ENCODE measurements at places on chromosomes 5 and 9.

DNA sequence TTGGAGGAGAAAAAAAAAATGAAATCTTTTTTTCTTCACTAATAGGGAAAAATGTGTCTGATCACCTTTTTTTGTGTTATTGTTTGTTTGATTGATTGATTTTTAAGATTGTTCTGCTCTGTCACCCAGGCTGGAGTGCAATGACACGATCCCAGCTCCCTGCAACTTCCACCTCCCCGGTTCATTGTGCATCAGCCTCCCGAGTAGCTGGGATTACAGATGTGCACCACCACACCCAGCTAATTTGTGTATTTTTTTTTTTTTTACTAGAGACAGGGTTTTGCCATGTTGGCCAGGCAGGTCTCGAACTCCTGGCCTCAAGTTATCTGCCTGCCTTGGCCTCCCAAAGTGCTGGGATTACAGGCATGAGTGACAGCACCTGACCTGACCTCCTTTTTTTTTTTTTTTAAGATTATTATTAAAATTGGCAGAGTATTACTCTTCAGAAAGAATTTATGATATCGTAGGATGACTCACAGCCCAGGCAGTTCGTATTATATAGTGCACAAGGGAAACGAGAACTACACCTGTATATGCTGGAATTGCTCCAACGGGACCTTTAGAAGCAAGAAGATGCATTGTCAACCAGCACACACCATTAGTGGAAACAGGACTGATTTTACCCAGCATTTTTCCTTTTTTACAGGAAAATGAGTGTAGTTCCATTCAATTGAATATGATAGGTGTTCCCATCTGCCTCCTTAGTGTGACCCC, 27.7 kb downstream of the FUBP3 start:
- DNase-seq = no peak

GRCh38 chr5:103373597-103374472, 115.3 kb downstream of the MACIR start:
- no peak for DNase-seq

GRCh38 chr5:35415309-35415708, 185.0 kb upstream of the PRLR start:
- no peak for DNase-seq

- no peak for DNase-seq
Measured at GRCh38 chr5:5781335-5781734, 358.9 kb downstream of the ICE1 start.

GRCh38 chr5:14374100-14374499, 207.5 kb upstream of the OTULINL start:
- DNase-seq = no peak

GRCh38 chr5:139734539-139734916, 61.1 kb upstream of the PSD2 start:
- DNase-seq = no peak

GRCh38 chr9:21357479-21358460, 7.1 kb upstream of the IFNA6 start:
- DNase-seq = no peak

DNA sequence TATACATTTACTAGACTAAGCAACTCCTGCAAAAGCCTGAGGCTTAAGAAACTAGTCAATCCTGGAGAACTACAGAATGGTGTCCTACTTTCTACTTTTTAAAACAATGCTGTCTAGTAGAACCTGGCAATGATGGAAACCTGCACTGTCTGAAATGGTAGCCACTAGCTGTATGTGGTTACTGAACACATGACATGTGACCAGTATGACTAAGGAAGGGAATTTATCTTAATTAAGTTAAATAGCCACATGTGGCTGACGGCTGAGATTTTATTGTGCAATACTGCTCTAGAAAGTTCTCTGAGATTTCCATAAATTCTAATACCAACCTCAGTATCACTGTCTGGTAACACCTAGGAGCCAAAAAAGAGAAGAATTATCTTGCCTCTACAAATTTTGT, 44.9 kb upstream of the RAPGEF6 start:
- no peak for DNase-seq

DNA sequence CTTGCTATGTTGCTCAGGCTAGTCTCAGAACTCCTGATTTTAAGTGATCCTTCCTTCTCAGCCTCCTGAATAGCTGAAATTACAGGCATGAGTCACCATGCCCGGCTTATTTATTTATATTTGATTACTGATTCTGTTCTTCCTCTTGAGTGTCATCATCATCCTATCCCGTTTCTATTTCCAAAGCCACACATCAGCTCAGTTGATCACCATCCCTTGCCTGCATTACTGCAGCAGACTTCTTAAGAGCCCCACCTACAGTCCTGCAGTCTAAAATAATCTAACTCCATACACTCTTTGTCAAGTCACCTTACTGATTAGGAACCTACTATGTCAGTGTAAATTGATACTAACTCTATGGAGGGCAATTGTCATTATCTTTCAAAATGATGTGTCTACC, 138.9 kb upstream of the RAI14 start:
- DNase-seq = peak; percentile 48

- DNase-seq = no peak
Measured at GRCh38 chr5:43332401-43332800, 19.2 kb upstream of the HMGCS1 start.

GRCh38 chr5:138662599-138662998, 87.4 kb upstream of the HSPA9 start:
- no peak for DNase-seq

DNA sequence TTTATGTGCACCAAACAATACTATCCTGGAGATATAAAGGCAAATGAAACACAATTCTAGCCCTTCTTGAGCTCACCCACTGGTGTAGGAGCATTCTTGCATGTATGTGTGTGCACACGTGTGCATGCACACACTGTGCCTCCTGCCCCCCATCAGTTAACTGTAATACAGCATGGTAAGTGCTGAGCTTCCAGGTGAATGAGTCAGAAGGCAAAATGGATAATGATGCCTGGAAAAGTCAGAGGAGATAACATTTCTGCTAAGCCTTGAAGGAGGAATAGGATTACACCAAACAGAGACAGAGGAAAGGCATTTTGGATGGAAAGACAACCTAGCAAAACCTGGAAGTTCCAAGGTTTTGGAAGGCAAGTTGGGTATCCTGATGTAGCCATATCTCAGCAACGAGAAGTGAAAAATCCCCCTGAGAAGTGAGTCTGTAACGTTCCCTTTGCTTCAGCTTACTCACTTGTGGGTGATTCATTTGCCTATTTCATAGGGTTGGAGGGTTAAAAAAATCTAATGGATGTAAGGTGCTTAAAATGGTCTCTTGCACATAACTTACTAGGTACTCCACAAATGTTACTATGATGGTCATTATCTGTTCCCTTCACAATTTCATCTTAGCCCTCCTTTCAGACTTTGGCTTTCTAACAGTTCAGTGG, 101.4 kb upstream of the STC2 start:
- DNase-seq = no peak

DNA sequence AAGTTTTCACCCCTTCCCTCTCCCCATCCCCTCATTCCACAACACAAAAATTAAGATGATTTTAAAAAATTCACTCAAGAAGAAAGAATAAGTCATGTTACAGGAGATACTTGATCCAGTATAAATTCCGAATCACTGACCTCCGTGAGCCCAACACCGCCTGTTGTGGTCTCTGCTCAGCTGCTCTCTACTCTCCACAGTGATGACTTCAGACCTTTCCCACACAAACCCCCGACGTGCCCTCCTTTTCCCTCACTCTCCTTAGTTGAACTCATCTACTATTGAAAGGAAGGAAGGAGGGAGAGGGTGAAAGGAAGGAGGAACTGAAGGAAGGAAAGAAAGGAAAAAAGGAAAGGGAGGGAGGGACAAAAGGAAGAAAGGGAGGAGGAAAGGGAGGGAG, 55.1 kb downstream of the ZNF354C start:
- DNase-seq = no peak

- DNase-seq = no peak
Measured at GRCh38 chr5:111834926-111835599, 78.1 kb upstream of the NREP start.

DNA sequence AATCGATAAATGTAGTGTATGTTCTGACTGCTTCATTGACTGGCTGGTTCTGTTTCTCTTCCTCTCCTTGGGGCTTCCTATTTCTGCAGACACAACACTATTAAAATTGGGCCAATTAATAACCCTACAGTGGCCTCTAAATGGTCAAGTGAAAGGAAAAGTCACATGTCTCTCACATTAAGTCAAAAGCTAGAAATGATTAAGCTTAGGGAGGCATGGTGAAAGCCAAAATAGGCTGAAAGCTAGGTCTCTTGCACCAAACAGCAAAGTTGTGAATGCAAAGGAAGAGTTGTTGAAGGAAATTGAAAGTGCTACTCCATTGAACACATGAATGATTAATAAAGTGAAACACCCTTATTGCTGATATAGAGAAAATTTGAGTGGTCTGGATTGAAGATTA, 58.2 kb downstream of the CCNH start:
- no peak for DNase-seq

GRCh38 chr5:157890836-157891597, 32.1 kb upstream of the CLINT1 start:
- no peak for DNase-seq

GRCh38 chr5:28561522-28561921, 1523.1 kb upstream of the CDH9 start:
- DNase-seq = no peak

DNA sequence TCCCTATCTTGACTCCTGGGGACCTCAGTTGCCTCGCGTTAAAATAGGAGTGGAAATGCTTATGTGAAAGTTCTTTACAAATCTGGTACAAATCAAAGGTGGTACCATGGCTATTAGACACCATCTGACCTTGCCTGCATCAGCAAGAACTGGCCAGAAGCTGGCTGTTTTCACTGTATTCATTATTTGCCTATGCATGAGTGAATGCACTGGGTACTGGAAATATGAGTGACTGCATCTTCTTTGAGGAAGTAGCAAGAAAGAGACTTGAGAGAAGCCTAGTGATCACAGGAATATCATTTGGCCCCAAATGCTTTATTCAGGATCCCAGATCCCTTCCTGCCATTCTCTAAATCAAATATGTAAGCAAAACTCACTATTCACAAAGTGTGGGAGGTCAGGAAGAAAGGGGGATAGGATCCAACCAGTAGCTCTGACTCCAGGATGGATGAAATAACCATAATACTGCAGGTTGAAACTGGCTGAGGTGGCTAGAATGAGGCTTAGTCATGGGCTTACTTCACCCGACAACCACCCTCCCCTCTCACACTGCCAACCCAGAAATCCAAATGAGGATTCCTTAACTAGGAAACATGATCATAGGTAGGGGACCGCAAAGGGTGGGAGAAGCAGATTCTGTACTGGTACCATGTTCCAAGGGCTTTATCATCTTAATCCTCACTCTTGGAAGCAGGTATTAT, 56.7 kb downstream of the FAM114A2 start:
- no peak for DNase-seq
